ENCODE measurements at places on chromosomes 16 and 17.
A peak's percentile ranks its signal among the peaks of the same experiment; 100 is the strongest.

GRCh38 chr17:2176499-2177169 lies 121.7 kb downstream of the HIC1 start:
- DNase-seq = no peak

- peak; percentile 71 for DNase-seq
These were observed 5.8 kb upstream of the ZNF23 start for GRCh38 chr16:71467810-71468209.

DNA sequence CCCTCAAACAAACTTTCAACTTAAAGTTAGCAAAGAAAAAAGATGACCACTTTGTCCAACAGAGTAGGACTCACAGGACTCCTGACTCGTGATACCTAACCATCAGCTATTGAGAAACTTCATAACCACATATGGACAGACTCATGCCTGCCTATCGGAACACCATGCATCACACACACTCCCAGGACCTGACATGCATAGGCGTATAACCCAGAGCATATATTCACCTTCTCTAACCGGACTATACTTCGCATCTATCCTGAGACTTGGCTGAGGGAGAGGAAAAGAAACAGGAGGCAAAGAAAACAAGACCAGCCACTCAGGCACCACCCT lies 2.2 kb downstream of the PIP4K2B start:
- DNase-seq = no peak

- DNase-seq = no peak
These were observed 4.7 kb upstream of the CHMP6 start for GRCh38 chr17:80986816-80987475.

- DNase-seq = no peak
These were observed 21.4 kb upstream of the IRX6 start for GRCh38 chr16:55302635-55303034.

- DNase-seq = peak; percentile 82
These were observed at the start of gene NOG for GRCh38 chr17:56593646-56594319. Gene NOG (plus strand): TSS chr17:56593699. CDS start chr17:56594224, 525 bp downstream.

DNA sequence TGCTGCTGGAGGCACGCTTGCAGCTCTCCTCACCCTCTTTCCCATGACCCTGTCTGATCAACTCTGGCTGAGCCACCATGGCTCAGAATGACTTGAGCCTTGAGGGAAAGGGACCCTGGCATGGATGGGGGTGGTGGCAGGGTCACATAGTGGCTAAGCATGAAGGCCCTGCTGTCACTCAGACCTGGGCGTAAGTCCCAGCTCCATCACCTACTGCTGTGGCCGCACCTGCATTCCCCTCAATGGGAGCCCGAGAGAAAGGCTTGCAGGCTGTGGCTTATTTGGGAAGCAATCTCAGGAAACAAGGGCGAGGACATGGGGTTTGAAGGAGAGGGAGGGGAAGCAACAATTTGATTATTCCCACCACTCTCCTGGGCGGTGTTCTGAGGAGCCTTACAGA lies 17.7 kb upstream of the RAP1GAP2 start:
- no peak for DNase-seq

DNA sequence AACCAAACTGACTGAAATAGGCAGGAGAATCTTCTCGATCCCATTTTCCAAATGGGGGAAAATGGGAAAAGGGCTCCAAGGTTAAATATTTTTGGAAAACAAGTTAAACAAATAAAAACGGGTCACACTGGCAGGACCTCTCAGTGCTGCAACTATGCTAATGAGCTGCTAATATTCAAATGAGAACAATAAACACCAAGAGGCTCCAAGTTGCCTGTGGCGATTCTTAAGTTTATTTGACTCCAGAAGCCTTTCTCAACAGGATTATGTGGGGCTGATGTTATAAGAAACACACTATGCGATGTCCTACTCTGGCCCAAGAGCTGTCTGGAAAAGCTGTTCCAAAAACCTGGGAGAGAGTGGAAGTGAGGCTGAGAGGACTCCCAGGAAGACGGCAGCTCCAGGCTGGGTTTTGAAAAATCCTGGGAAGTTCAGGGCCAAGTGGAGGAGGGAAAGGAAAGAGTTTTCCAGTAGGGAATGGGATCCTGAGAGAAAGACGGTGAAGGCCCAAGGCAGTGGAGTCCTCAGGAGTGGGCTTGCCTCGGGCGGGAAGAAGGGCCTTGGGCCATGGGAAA lies 21.4 kb downstream of the WNT3 start:
- no peak for DNase-seq

GRCh38 chr17:65664266-65664665 lies 102.8 kb upstream of the AXIN2 start:
- DNase-seq = no peak

Data from left forelimb (tissue), 1 donor.